ENCODE measurements at places on chromosomes 6 and 20.

- no peak for DNase-seq
Measured at GRCh38 chr6:145155411-145155810, 579.9 kb downstream of the EPM2A start.

DNA sequence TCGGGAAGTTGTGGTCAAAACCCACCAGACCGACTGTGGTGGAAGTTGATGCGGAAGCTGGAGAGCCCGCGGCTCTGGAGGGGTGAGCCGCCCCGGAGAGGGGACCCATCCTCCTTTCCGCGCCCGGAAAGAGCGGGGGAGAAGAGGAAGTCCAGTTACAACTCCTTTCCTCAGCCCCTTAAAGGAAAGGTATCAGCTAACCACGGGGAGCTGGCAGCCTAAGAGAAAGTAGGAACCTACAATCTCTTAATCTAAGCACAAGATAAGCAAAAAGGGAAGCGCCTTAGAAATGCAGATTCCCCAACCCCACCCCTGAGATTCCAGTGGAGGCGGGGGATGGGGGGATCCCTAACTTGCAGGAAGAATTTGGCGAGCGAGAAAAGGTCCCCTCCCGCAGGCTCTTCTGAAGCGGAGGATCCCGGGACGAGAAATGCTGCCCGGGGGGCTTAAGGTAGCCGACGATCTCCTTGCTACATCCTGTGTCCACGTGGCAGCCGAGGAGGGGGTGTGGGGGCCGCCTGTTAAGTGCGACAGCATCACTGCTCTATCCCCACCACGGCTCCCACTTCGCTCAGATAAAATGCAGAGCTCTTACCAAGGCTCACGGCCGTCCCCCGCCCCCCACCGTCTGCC, 87.5 kb downstream of the ZFP64 start:
- peak; percentile 35 for DNase-seq

DNA sequence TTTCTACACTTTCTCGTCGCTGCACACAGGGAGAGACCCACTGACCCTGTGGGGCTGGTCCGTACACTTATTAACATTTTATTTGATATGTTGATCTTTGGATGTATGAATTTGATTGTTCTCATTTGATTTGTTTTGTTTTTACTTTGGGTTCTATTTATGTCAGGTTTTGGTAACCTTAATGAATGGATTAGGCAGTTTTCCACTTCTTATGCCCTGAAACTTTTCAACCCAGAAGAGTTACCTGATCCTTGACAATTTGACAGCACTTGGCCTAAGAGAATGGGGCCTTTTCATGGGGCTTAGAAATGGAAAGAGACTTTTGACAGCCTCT, 23.6 kb downstream of the GPX6 start:
- no peak for DNase-seq

GRCh38 chr6:1993042-1993441, 252.4 kb downstream of the GMDS start:
- DNase-seq: peak; percentile 51

- DNase-seq: no peak
Measured at GRCh38 chr6:163836876-163837690, 422.6 kb downstream of the QKI start.

GRCh38 chr6:158188591-158188990, 20.4 kb downstream of the GTF2H5 start:
- DNase-seq: no peak

DNA sequence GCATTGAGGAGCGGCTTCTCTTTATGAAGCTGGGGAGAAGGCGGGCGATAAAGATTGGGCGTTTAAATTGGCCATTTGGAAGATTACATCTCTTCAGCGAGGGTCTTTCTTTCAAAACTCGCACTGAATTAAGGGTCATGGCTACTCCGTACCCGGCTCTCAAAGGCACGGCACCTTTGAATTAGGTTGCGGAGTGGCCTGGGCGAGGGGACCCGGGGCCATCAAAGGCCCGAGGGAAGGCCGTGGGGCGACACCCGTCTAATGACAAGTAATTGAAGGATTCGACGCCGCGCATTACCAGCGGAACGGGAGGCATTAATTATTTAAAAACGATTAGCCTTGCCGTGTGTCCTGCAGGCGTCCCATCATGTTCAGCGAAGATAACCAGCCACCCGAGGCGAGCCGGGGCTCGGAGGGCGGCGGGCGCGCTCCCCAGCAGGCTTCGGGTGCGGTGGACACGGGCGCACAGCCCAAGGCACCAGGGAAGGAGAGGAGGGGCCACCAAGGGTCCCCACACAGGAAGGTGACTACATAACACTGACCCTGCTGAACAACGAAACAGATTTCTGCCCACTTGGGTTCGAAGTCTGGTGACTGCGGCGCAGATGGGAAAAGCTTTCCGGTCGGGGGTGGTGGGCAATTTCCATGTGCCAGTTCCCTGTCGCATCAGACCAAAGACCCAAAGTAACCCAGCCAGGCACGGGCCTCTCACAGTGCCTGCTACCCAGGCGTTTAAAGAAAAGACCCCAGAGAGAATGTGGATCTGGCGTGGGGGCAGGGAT, 7.4 kb downstream of the FOXA2 start:
- DNase-seq: no peak

DNA sequence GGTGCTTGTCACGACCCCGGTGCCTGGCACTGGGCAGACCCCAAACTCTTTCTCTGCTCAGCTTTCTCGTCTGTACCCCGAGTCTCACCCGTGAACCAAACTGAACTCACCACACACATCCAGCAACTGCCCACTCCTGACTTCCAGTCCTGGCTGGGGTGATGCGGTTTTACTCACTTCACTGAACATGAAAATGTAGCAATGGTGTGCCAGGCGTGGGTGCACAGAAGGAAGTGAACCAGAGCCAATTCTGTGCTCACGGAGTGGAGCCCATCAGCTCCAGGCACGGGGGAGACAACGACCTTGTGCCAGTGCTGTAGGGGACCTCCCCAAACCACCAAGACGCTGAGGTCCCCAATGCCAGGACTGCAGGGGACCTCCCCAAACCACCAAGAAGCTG, 78.7 kb upstream of the AFDN start:
- DNase-seq: no peak

DNA sequence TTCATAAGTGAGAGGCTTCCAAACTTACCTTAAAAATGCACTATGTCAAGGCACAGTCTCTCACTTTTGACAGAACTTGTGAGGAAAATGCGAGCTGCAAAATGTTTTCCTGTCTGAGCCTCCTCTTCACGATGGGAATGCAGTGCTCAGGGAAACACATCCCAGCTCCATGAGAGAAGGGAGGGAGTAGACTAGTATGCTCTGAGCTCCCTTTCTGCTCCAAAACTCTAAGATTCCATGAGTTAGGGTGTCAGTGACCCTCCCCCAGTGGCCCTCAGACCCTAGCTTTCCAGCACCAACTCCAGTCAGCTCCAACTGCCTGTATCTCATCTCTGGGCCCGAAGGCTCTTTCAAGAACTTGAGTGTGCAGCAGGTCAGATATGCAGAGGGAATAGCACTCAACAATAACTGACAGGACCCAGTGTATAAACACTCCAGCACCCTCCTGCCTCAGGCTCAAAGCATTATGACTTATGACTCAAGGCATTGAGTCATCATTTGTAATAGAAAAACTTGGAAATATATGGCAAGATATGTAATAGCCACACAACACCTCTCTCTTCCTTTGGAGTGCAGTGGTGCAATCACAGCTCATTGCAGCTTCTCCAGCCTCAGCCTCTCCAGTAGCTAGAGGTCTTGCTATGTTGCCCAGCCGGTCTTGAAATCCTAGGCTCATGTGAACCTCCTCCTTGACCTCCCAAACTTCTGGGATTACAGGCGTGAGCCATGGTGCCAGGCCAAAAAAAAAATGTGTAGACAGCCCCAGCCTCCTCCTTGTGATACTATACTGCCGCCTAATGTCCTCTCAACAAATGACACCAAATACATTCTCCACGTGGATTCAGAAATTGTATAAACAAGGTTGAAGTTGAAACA, 16.7 kb upstream of the ENTPD6 start:
- peak; percentile 86 for DNase-seq

DNA sequence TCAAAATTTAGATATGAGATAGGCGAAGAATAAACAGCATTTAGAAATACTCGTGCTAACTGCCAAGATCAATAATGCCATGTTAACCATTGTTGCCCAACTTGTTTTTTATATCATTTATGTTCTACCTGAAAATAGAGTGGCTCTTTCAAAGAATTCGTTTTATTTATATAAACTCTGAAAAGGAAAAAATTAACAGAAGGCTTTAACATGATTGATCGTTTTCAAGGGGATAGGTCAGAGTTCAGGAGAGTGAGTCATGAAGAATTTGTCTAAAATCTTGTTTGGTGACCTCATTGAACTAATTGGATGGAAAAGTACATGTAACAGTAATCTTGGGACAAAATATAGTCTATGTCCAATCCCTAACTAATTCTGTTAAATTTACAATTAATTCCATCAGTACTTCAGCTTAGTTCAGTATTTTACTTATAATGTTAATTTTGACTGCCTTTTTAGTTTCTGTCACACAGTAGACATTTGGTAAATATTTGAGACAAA, 11.1 kb upstream of the ELOVL2 start:
- no peak for DNase-seq

GRCh38 chr6:163355426-163355991, 59.0 kb upstream of the QKI start:
- peak; percentile 76 for DNase-seq

GRCh38 chr20:10864076-10864672, 190.4 kb upstream of the JAG1 start:
- DNase-seq: peak; percentile 34

DNA sequence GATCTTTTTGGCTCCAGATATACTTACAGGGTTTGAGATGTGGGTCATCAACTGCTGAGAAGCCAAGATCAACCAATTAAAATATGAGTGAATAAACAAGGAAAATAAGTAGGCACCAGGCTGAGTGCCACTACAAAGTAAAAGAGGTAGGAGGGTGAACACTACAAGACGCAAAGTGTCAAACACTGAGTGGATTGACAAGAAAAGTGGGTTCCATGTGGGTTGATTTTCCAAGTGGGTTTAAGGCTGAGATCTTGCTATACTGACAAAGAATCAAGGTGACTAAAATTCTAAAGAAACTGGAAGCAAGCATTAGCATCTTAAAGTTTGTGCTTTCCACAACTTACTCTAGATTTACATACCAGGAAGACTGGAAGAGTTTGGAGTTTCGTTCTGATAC, 160.4 kb upstream of the SPACA1 start:
- DNase-seq: no peak

- no peak for DNase-seq
Measured at GRCh38 chr6:105991561-105992314, 94.4 kb upstream of the PRDM1 start.

GRCh38 chr6:38033442-38033982, 214.0 kb downstream of the ZFAND3 start:
- DNase-seq: no peak

- no peak for DNase-seq
Measured at GRCh38 chr6:133978896-133979240, 25.8 kb downstream of the TBPL1 start.

DNA sequence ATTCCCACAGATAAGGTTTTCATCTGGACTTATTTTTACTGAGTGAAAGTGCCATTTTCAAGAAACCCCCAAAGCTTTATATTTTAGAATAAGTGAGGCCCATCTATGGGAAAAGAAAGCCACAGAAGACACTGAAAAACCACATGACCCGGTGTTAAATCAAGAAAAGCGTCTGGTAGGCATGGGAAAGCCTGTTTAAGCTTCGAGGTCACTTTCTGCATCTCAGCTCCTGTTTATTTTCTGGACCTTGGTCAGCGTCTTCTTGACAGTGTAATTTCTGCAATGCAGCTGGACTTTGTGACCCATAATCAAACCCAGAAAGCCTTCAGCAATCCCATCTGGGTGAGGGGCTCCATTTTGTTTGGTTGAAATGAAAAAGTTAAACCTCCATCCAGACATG, 59.6 kb upstream of the NEDD9 start:
- no peak for DNase-seq

GRCh38 chr20:51044796-51045195, 21.9 kb upstream of the KCNG1 start:
- DNase-seq: no peak

DNA sequence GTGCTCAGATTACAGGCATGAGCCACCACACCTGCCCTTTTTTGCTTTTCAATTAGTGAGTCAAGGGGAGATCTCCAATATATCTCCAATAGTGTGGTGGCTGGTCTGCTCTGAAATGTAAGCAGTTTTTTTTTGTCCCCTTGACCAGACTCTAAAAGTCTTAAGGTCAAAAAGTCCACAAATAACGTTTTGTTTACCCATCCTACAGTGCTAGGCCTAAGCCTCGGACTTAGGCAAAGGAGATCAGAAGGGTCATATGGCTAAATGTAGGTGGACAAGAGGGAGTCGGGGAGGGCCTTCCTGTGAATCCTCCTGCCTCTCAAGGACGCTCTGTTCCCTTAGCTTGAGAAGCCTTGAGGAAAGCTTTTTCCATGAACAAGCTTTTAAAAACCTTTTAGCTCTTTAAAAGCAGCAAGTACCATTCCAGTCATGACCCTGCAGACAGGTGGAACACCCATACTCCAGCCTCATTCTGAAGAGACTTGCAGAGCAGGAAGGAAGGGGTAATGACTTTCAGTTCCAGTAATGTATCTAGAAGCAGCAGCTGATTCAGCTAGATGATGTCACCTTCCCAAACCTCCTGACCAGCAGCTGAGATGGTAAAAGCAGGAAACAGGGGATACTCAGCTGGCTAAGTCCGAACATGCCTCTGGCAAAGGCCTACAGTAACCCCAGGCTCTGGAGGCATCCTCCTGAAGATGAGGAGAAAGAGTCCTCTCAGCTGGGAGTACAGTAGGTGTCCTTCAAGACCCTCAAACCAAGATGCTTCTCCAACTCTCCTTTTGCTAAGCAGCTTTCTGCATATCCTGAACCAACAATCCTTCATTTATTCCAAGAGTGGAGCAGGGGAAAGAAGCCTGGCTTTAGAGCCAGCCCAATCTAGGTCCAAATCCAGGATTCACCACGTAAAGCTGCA, 23.6 kb downstream of the BCL2L1 start:
- DNase-seq: peak; percentile 80

All from fibroblast of skin of scalp (primary cell).